ENCODE measurements at places on chromosomes 6 and 20.

DNA sequence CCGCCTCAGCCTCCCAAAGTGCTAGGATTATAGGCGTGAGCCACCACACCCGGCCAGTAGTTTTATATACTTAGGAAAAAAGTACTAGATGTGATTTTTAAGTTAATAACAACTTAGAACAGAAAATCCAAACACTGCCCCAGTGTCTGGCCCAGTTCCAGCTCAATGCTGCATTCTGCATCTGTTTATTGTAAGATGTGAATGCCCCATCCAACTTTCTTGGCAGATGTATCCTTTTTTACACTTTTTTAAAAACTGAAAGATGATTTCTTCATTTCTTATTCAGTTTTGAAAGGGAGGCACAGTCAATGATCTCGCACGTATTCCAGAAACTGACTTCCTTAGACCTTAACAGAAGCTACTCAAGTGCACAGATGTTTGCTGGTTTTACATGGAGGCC is 85.6 kb upstream of the SRSF6 start:
- no peak for DNase-seq

DNA sequence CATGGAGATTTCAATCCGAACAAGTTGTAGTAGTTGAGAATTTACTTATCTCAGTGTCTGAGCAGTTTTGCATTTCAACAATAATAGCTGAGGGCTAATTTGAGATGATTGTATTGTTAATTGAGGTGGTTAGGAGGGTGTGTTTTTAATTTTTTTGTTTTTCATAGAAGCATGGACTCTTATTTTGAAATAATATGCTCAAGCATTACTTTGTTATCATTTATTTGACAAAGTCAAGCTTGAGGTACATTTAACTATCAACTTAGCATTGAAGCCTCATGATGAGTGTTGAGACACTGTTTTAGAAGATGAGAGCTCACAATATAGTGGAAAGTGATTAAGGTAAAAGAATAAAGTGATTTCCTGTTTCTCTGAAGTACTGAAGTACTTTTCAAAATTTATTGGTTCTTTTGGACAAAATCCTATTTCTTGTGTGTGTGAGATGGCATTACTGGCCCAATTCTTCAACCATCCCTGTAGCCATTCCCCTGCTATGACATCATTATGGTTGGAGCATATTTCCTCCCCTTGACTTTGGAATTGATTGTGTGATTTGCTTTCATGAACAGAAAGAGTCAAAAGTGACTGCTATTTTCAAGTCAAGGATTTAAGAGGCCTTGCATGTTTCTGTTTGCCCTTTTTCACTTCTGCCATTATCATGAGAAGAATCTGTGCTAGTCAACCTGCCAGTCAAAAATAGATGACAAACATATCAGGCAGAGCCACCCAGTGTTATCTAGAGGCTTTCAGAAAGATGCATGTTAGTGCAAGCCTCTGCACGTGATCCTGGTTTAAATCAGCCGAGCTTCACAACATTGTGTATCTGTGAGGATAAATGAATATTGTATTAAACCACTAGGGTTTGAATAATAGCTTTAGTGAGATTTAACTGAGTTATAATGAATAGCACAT is 1112.3 kb upstream of the CITED2 start:
- DNase-seq = peak; percentile 50

GRCh38 chr20:11780765-11781369 is 136.8 kb upstream of the BTBD3 start:
- DNase-seq = no peak

DNA sequence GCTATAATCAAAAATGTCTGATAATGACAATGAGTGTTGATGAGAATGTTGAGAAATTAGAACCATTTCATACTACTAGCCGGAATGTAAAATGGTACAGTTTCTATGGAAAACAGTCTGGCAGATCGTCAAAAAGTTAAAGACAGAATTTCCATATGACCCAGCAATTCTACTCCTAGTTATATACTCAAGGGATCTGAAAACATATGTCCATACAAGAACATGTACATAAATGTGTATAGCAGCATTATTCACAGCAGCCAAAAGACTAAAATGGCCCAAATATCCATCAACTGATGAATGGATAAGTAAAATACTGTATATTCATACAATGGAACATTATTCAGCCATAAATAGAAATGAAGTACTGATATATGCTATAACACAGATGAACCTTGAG is 236.2 kb downstream of the BTBD9 start:
- no peak for DNase-seq

DNA sequence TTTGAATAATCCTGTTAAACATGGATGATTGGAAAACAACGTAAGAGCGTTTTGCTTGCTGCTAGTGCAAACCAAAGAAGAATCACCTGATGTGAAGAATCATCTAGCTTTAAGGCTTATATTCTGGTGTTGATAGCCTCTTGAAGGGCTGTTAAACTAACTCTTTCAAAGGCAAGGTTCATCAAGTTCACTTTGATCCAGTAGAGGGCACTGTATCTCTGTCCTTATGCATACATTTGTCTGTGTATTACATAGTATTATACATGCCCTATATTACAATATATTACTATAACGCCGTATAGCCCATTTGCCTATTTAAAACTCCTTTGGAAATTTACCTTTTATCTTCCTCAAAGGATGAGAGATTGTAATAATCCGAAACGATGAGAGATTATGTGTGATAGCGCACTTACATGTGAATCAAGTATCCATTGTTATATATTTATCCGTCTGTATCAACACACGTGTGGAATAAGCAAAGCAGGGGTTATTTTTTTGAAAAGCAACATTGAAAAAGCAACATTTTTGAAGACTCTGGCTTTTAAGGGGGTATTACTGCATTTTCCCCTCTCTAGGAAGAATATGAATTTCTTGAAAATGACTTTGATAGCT is 50.8 kb upstream of the NRN1 start:
- peak; percentile 28 for DNase-seq

- DNase-seq = peak; percentile 49
These were observed 7.3 kb upstream of the TGM2 start for GRCh38 chr20:38172408-38172807.

GRCh38 chr20:64056889-64057627 is 5.9 kb upstream of the TCEA2 start:
- DNase-seq = no peak

DNA sequence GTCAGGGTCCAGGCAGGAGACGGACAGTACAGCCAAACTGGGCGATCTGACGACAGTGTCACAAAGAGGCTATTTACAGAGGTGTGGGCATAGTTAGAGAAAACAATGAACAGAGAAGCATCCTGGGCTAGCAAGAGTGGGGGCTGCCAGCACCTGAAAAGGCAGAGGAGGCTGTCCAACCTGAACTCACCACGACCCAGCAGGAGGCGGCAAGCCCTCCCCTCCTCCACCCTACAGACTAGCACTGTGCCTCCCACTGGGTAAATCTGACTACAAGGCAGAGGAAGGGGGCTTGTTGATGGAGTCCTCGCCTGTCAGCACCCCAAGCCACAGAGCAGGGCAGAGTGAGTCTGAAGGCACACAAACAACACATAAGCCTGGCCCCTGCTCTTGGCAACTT is 52.8 kb upstream of the CDYL start:
- DNase-seq = no peak

DNA sequence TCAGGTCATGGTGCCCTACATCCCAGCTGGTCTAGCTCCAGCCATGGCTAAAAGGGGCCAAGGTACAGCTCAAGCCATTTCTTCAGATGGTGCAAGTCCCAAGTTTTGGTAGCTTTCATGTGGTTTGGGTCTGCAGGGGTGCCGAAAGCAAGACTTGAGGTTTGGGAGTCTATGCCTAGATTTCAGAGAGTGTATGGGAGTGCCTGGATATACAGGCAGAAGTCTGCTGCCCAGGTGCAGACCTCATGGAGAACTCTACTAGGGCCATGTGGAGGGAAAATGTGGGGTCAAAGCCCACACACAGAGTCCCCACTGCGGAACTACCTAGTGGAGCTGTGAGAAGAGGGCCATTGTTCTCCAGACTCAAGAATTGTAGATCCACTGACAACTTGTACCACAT is 1000.9 kb upstream of the ADGRB3 start:
- DNase-seq = no peak

DNA sequence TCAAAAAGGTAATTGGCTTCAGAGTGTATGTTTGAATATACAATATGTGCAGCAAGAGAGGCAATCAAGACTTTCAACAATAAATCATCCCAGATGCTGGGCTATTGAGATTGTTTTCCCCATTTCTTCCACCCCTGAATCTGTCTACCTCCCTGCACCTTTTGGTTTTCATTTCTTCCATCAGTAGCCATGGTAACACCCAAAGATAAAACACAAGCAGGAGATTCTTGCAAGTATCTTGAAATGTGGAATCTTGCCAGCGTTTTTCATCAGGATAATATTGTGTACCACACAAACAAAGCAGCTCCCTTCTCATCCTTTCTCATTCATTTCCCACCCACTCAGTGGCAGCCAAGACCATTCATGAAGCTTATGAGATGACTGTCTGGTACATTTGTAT is 73.0 kb upstream of the NRSN1 start:
- no peak for DNase-seq

DNA sequence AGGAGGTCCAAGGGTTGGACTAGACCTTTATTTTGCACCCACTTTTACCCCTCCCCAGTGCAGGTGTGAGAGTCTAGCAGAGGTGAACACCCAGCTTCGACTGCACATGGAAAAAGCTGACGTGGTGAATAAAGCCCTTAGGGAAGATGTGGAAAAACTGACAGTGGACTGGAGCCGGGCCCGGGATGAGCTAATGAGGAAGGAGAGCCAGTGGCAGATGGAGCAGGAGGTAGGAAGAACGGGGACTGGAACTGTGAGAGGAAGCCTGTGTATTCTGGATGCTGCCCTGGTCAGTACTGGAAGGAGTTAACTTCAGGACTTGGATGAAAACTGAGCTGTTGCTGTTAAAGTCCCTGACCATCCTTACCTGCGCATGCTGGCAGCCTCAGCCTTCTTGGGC is 10.6 kb downstream of the CEP250 start:
- DNase-seq = no peak

GRCh38 chr6:48151142-48151541 is 40.1 kb upstream of the PTCHD4 start:
- DNase-seq = peak; percentile 82

GRCh38 chr6:79802657-79803300 is 144.6 kb downstream of the ELOVL4 start:
- DNase-seq = no peak

- no peak for DNase-seq
These were observed 496.0 kb upstream of the ADGRB3 start for GRCh38 chr6:68139130-68139529.

GRCh38 chr6:167479901-167480648 is 155.2 kb downstream of the TTLL2 start:
- DNase-seq = no peak

- DNase-seq = no peak
These were observed 223.1 kb downstream of the BCAS1 start for GRCh38 chr20:53847139-53847836.

GRCh38 chr6:45375449-45375848 is 2.3 kb downstream of the SUPT3H start:
- DNase-seq = no peak

GRCh38 chr6:132072831-132073230 is 121.7 kb upstream of the CCN2 start:
- no peak for DNase-seq

- DNase-seq = peak; percentile 22
These were observed 33.1 kb upstream of the CHRNA4 start for GRCh38 chr20:63394069-63394919.

GRCh38 chr6:159978291-159979135 is 9.6 kb downstream of the IGF2R start:
- DNase-seq = no peak

DNA sequence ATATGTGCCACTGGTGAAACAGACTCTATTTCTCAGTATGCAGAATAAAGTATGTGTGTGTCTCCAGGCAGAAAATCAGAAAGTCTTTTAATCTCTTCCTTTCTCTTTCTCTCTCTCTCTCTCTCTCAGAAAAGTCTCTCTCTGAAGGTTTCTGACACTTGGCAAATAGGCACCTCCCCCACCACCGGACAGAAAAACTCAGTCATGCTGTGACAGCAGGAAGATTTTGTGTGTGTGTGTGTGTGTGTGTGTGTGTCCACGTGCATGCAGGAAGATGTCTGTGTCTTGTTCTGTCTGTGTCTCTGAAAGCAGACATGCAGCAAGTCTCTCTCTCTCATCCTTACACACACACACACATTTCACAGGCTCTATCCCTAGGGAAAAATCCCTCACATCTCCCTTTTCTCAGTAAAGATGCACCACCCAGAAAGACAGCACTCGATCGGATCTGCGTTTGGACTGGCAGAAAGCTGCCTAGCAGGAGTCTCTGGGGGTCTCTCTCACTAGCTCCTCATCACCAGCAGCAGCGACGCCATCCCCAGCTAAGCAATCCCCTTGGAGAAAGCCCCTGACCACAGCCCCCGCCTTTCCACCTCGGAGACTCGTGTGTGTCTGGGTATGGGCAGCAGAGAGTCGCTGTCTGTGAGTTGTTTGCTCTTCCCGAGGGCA is 98.3 kb downstream of the EDN3 start:
- no peak for DNase-seq

DNA sequence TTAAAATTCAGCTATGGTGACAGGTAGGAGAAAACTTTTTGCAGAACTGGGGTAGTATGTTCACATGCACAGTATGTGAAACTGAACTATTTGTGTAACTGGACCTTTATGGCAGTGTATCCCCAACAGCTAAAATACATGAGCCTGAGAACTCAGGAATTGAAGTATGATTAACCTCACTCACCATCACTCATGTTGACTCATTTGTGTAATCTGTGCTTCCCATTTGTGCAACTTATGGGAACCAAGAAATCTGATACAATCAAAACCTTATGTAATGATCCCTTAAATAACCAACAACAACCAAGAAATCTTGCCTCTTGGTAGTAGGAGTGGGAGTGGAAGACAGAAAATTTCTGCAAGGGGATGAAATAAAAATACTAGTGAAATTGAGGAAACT is 674.9 kb downstream of the HDGFL1 start:
- peak; percentile 91 for DNase-seq

DNA sequence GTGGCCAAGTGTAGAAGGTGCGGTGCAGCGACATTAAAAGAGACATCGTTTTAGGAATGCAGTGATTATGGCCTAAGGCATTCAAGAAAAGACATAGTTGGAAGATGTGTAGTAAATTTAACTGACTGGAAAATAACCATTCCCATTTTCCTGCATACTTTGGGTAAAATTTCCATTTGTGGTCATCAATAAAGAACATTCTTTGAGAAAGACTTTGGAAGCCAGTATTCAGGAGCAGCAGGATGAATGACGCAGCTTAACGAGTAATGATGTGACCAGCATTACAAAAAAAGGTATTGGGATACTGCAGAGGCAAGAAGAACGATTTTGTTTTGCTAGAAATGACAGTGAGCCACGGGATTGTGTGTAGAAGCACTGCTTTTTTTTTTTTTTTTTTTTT is 7.0 kb upstream of the RWDD1 start:
- no peak for DNase-seq

Measured in iris pigment epithelial cell (primary cell).